ENCODE measurements at places on chromosomes 16 and 17.
A peak's percentile ranks its signal among the peaks of the same experiment; 100 is the strongest.

GRCh38 chr17:46136820-46137219 is 56.4 kb downstream of the KANSL1 start:
- no peak for DNase-seq

DNA sequence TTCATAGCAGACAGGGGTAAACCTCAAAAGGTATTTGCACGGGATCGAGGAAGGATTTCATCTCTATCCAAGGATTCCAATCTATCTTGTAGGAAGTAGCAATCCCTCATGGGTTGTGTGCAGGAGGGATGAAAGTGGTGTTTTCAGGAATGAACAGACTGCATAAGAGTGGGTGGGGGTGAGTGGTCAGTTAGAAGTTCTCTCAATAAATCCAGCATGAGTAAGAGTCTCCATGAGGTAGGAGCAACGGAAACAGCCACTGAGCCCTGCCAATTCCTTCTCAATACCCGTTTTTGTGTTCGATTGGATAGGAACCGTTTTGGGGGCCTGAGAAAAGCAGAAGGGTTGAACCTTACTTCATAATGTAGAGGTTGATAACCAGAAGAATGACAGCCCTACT is 375.6 kb downstream of the SOX9 start:
- DNase-seq: no peak

GRCh38 chr17:4048218-4048617 is 84.0 kb upstream of the ATP2A3 start:
- DNase-seq: no peak

DNA sequence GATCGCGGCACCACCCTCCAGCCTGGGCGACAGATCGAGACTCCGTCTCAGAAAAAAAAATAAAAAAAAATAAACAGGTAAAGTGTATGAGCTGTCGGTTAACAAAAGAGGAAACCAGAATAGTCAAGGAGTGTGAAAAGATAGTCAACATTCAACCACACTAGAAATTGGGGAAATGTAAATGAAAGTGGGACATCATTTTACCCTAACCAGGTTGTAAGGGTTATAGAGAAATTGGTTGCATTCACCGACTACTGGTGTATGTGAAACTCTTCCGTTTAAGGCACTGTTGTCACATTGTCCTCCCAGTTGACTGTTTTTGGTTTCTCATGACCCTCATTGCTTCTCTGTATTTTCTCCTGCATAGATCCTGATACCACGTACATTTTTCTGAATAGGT is 62.8 kb downstream of the RABEP1 start:
- no peak for DNase-seq

DNA sequence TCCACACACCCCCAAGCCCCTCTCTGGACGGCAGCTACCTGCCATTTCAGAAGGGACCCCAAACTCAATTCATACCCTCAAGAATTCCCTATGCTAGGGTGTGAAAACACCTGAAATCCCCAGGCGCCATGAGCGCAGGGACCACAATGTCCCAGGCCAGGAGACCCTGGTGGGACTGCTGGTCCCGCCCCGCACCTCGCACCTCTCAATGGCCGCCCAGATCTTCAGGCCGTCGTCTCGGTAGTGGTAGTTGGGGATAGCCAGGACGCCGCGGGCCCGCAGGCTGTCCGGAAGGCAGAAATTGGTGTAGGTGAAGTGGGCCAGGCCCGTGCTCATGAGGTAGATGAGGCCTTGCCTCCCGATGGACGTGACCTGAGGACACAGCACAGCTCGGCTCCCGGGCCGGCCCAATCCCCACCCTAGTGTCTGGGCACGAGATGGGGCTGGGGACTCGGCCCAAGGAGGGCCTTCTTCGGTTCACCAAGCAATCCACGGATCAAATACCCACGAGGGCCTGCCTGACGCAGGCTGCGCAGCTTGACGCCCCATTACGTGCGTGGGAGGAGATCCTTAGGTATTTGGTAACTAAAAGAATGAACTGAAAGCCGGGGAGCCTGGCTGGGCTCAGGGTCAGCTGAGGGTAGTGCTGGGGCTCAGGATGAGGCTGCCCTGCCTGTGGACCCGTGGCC is 9.2 kb downstream of the ALOXE3 start:
- no peak for DNase-seq

DNA sequence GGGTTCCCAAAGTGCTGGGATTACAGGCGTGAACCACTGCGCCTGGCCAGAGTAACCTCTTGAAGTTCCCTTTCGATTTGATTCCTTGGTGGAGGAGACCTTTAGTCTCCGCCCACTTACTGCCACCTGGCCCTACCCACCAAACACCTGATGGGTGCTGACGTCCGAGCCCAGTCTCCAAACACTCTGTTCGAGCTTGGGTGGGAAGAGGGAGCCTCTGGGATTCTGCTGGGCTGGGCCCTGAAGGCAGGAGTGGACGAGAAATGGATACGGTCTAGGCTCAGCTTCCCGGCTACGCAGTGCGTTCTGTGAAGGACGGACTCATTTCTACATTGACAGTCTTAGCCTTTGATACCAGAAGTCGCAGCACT is 870 bp upstream of the ITGA3 start:
- peak; percentile 45 for DNase-seq

DNA sequence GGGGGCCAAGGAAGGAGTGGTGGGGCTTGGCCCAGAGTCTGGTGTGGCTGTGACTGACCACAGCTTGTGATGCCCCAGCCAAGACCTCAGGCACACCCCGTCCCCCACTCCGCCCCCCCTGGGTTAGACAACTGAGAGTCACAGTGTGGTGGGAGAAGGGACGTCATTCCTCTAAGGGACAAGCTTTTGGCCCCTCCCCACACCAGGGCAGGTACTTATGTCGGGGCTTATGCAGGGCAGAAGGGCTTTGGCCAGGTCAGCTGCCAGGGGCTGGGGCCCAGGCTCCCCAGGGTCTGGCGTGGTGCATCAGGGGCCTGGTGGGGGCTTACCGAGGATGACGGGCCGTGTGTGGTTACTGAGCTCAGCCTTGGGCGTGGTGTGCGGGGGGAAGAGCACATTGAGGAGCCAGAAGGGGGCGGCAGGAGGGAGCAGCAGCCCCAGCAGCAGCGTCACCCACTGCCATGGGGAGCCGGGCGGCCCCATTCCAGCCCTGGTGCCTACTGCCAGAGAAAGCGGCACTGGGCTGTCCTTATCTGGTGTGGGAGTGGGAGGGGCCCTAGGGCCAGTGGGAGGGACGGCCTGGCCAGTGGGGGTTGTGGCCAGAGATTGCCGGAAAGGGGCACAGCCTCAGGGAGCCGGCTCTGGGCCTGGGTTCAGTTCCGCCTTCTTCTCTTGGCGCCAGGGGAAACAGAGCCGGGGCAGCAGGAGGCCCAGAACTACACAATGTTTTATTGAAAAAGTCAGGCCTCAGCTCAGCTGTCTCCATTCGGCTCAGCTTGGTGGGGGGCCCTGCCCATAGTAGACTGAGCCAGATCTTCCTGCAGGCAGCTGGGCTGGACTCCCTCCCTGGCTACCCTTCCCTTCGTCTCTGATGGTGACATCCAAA is at the start of gene LCAT:
Gene LCAT, minus strand, starts transcription at position 502 of the 886 bp plus-strand sequence. Its CDS starts 19 bp downstream, at position 483.
- DNase-seq: no peak

Data from CD4-positive, alpha-beta T cell treated with Interleukin-10 for 1 hour (primary cell).